Hippocampal formation (tissue), 2 donors: ENCODE measurements at places on chromosomes 4 and X.

DNA sequence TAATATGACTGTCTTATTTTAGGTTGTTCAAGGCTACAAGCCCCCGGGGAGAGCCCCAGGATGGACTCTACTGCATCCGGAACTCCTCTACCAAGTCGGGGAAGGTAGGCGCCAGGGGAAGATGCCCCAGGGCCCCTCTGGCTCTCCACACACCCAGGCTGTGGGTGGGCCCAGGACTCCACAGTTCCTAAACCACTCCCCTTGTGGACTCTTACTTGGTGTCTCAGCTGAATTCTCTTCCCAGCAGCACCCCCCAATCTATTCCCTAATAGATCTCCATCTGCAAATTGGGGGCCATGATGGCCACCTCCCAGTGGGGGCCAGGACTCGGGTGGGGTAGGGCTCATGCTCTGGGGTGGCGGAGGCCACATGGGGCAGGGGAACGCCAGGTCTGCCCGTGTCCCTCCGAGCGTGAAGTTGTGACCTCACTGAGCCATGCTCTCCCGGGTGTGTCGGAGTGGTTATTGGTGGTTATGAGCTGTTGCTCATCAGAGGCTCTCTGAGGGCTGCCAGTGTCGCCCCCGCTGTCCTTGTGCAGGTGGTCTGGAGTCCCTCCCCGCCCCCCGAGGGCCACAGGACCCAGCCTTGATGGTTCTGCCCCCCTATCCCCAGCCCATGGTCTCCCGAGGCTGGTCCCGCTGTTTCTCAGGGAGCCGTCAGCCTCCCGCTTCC is 11.2 kb upstream of the ADD1 start:
- DNase-seq = no peak

DNA sequence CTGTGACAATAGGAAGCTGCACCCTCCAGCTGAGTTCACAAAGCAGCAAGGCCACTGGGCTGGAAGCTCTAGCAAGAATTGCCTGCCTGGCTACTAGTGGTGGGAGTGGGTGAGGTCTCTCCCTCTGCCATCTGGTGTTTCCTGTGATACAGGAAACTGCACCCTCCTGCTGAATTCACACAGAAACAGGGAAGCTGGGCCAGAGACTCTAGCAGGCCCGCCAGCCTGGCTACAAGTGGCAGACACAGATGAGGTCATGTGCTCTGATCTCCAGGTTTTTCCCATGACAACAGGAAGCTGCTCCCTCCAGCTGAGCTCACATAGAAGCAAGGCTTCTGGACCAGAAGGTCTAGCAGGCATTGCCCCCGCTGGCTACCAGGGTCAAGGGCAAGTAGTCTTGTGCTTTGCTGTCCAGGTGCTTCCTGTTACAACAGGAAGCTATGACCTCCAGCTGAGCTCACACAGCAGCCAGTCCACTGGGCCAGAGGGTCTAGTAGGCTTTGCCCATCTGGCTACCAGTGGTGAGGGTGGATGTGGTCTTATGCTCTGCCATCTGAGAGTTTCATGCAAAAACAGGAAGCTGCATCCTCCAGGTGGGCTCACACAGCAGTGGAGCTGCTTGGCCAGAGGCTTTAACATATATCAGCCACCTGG is 41.5 kb upstream of the ZXDA start:
- DNase-seq = no peak

DNA sequence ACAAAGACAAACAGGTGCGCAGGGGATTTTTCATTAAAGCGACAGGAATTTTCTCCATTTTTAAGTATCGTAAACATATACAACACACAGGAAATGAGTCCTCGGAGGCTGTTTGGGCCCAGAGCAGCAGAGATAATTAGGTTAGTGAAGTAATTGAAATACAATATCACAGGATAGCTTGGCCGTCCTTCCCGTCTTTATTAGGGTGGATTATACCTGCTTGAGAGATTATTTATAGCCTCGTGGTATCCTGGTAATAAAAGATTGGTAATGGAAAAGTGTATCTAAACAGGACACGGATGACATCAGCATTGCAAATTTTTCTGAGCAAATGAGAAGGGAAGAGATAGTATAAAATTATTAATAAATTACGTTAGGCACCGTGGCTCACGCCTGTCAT is 68.2 kb downstream of the CRLF2 start:
- DNase-seq = no peak

DNA sequence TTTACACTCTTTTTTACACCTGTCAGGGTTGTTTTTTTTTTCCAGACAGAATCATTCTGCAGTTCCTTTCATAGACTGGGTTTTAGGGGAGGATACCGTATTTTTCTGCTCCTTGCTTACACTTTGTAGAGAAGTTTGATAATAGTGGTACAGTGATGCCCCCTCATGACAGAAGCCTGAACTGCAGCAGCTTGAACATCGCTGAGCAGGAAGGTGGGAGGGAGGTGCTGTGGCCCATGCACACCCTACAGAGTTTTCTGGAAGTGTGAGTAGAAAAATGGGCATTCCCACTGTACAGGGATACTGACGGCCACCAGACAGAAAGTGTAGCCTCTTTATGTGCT is 54.5 kb downstream of the RAB40A start:
- DNase-seq = peak; percentile 57

DNA sequence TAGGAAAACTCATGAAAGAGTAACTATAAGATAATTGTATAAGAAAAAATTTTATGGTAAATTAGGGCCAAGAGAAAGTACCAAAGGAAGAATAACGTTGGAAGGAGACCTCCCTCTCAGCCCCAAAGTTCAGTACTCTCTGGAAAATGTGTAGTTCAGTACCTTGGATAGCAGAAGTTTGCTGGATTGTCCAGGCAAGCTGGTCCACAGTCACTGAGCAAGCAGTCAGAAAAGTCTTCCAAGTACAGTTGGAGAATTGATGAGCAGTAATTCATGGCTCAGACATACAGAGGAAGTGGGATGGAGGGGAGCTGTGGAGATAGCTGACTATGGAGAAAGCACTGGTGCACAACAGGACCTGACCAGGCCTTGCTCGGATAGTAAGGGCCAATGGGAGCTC is 598.2 kb upstream of the NDST4 start:
- no peak for DNase-seq

DNA sequence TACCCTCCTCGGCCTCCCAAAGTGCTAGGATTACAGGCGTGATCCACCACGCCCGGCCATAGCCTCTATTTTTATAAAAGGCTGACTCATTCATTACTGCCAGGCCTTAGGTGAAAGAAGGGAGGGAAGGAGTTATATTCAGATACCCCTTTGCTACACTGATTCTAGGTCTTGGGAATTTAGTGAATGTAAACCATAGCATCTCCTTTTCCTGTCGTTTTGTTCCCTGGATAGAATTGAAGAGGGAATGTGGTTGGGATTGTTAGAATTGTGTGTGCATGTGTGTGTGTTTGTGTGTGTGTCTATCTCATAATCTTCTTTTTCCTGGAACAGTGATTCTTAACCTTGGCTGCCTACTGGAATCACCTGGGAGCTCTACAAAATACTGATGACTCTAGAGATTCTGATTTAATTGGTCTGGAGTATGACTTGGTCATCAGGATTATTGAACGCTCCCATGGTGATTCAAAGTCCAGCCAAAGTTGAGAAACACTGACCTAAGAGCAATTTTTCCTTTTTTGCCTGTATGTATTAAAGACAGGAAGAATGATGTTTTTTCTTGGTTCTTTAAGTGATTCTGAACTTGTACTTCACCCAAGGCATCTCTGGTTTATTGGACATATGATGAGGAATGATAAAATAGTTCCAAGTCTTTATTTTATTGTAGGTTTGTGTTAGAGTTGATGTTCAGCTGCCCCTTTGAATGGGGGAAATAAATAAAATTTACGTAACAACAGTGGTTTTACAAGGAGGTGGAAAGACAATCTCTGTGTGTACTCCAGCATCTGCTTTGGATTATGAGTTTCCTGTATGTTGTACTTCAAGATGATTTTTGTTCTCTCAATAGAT is 37.0 kb downstream of the NAP1L5 start:
- no peak for DNase-seq

DNA sequence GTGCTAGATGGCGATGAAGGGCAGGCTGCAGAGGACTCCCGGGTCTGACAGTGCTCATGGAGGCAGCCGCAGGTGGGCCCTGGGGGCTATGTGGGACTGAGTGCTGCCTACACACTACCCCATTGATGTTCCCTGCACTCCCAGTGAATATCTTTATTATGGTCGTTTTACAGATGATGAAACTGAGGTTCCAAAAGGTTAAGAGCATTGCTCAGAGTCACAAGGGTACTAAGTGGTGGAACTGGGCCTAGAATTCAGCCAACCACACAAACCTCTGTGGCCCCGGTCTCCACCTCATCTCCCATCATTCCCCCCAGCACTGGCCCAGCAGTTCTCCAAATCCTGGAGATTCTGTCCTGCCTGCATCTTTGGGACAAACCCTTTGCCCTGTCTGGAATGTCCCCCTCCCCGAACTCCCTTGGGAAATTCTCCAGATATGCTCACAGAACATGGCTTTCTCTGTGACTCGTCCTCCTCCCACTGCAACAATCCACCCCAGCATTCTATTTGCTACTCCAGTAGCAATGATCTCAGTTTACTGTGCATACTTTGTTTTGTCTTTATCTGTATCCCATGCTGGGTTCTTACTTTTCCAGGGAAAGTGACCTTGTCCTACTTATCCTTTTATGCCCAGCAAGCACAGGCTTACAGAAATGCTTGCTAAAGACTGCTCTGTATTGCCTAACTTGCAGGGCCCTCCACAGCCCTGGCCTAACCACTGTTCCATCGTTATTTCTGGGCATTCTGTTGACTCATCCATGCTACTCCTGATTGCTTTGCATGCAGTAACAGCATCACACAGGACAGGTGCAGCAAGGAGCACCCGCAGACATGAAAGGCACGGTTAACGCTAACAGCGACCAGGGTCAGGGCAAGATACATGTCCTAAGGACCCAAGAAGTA is 14.0 kb downstream of the PNMA6F start:
- DNase-seq = no peak

- DNase-seq = no peak
These were observed 43.1 kb downstream of the PPA2 start for GRCh38 chr4:105430811-105431210.

GRCh38 chrX:40083979-40084359 is 13.8 kb downstream of the BCOR start:
- DNase-seq = no peak

GRCh38 chr4:104630272-104630671 is 135.6 kb upstream of the CXXC4 start:
- no peak for DNase-seq

DNA sequence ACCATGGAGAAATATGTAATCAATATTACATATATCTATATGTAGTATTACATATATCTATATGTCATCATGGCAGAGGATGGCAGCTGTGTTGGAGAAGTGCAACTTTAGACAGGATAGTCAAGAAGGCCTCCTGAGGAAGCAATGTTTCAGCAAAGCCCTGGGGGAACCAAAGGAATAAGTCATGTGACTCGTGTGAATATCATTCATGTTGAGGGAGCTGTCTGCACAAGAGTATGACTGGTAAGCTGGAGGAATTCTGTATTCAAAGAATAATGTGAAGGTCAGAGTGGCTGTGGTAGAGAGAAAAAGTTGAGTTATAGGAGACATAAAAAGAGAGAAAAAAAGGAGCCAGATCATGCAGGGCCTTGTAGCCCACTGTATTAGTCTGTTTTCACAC is 92.9 kb upstream of the EDNRA start:
- no peak for DNase-seq

GRCh38 chrX:48090123-48090522 is 18.7 kb upstream of the ZNF630 start:
- DNase-seq = no peak

DNA sequence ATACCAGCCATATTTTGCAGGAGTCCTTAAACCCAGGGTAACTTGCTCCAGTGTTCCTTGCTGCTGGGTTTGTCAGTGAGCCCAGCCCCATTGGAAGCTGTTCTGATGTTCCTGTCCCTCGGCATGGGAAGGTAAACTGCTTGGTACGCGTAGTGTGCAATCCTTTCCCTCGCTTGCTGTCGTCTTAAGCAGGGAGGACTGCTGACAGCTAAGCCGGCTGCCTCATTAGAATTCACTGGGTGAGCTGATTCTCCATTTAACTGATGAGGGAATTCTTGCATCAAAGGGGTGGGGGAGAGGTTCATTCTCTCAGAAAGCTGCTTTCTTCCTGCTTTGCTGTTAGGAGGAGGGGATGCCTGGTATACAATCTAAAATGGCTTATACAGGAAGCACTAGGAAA is 164.6 kb downstream of the MID1IP1 start:
- DNase-seq = no peak

- no peak for DNase-seq
These were observed 260.6 kb downstream of the EVC2 start for GRCh38 chr4:5447755-5448154.

DNA sequence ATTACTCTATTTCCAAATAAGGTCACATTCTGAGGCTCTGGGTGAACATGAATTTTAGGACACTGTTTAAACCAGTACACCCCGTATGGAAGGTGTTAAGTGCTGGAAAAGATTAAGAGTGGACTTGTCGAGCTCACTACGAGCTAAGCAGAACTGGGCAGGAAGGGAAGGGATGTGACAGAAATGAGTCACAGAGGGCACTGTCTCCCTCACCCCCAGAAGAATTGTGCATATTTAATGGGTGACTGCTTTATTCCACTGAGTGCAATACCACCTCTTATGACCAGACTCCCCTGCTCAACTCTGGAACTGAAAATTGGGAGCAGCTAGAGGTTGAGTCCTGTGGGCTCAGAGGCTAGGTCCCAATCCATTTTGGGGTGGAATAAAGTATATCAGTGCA is 187.4 kb upstream of the RPS6KA3 start:
- no peak for DNase-seq

DNA sequence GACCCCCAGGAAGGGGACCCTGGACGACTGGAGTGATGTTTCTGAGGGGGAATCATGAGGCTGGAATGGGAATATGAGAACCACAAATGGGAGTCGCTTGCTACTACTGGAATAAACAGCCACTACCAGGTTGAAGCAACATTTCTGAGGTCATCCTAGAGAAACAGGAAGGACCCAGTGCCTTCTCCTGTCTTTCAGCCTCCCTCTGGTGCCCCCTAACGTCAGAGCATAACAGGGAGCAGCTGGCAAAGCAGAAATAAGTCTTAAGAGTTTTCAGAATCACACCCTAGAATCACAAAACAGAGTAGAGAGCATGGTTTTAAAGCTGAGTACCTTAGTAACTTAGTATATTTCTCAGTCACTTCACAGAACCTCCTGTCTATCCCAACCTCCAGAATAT is 347.8 kb upstream of the PITX2 start:
- no peak for DNase-seq

DNA sequence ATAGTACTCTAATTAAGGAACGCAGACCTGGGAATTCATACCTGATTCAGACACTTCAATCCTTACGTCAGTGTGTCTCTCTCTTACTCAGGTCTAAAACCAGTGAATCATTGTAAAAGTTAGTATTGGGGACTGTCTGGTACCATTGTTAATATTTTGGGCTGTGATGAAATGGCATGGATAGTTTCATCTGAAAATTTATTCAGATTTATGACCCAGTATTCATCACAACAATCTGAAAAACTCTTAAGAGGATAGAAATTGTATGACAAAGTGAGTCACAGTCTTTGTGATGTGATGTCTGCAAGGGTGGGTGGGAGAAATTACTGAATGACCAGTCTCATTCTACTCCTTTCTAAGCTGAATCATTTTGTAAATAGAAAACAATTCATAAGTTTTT is 10.3 kb downstream of the FGF2 start:
- no peak for DNase-seq

GRCh38 chr4:182874304-182874751 is 42.9 kb downstream of the DCTD start:
- no peak for DNase-seq

GRCh38 chrX:3026074-3026815 is 15.0 kb upstream of the ARSF start:
- DNase-seq = no peak

- DNase-seq = no peak
These were observed 4.4 kb downstream of the UNC5C start for GRCh38 chr4:95544113-95545103.
